ENCODE measurements at places on chromosomes 16 and 17. TPM values are rescaled to one million over a fixed set of nuclear protein-coding genes. Genes with fewer than 3 reads are reported as not detected.

Gene ZNF423
- 0.20 TPM for total RNA-seq

Gene CCL4L2
- total RNA-seq = not detected

Gene ALOX12B
- total RNA-seq = 0.34 TPM

GRCh38 chr17:27756467-27757371 is 43.6 kb downstream of the NOS2 start:
- H3K4me1 ChIP-seq = no peaks in the 10 kb centered on the region
- H3K4me3 ChIP-seq = no peak overlapping the region
- H3K27me3 ChIP-seq = no peaks in the 10 kb centered on the region
- H3K27ac ChIP-seq = no peak overlapping the region

DNA sequence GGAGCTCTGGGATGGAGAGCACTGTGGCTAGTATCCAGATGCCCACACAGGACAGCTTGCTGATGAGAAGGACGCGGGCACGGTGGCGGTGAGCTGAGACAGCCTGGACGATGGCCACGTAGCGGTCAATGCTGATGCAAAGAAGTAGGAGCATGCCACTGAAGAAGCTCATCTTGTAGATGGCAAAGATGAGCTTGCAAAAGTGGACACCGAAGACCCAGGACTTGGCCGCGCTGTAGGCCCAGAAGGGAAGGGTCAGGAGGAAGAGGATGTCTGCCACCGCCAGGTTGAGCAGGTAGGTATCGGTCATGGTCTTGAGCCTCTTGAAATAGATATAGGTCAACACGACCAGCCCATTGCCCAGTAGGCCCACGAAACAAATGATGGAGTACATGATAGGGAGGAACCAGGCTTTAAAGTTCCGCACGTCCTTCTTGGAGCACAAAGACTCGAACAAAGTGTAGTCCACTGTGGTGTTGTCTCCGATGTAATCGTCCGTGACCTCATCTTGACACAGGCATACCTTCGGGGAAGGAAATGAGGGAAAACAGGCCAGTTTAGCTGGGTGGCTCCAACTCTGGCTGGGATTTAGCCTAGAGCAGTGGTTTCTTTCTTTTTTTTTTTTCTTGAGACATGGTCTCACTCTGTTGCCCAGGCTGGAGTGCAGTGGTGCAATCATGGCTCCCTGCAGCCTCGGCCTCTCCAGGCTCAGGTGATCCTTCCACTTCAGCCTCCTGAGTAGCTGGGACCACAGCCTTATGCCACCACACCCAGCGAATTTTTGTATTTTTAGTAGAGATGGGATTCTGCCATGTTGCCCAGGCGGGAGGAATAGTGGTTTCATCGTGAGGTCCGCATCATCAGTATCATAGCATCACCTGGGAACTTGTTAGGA is 9.7 kb downstream of the CCR7 start:
- H3K4me1 ChIP-seq = peaks cover 39% of the 10 kb centered on the region
- DNase-seq = peak; percentile 36
- H3K27ac ChIP-seq = no peak overlapping the region
- no peaks in the 10 kb centered on the region for H3K27me3 ChIP-seq
- no peak overlapping the region for H3K4me3 ChIP-seq

DNA sequence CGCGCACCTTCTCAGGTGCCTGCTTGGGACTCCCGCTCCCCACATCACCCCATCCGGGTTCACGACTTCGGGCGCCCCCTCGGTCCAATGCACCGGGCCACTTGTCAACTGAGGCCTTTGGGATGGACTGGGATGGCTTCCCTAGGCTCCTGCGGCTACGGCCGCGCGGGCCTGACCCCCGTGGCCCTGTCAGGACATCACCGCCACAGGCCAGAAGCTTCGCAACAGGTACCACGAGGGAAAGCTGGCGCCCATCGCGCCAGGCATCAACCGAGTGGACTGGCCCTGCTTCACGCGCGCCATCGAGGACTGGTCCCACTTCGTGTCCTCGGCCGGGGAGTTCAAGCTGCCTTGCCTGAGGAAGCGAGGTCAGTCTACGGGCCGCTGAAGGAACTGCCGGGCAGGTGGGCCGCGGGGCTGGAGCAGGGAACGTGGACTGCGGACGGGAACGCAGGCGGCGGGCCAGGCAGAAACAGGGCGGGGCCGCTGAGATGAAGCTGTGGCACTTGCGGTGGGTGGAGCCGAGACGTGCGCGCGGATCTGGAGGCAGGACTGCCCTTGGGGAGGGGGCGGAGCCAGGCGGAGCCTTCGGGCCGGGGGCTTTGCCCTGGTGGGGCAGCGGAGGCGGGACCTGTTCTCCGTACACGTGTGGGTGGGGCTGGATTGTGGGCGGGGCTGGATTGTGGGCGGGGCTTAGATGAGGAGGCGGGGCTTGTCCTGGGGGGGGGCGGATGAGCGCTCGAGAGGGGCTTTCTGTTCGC is 13.7 kb upstream of the CNGB1 start:
- no peaks in the 10 kb centered on the region for H3K27me3 ChIP-seq
- H3K27ac ChIP-seq = no peak overlapping the region
- H3K4me3 ChIP-seq = no peak overlapping the region
- peaks cover 22% of the 10 kb centered on the region for H3K4me1 ChIP-seq

DNA sequence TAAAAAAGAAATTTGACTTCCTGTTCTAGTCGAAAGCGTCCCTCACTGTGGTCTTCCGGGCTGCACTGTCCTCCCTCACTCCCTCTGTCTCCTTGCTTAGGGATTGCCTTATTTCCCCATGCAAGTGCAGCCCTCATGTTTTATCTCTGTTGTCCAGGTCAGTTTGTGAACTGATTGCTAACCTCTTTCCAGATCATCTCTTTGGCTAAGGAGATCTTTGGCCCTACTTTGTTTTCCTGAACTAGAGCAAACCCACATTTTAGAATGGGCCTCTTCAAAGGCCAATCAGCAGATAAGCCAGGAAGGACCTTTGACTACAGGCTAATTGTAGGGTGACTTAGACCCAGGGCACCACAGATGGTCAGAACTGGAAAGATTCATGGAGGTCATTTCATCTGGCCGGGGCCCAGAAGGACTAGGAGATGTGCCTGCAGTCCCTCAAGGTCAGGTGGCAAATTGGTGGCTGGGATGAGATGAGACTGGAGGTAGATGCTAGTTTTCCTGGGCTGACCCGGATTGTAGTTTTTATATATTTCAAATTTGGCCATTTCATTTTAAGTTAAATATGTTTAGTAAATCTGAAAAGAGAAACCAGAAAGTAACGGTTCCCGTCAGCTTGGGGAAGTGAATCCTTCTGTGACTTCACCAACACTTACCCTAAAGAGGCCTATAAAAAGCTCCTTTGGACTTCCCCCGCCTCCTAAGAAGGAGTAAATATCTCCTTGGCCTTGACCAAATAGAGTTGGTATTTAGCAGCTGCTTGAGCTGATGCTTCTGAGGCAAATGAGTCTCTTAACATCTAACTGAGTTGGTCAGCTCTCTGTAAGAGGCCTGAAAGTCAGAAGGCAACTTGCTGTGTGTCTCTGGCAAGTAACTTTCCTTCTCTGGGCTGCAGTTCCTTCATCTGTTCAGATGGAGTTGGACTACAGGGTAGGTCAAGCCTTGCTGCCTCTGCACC is 6.2 kb upstream of the SLC25A19 start:
- peaks cover 18% of the 10 kb centered on the region for H3K4me1 ChIP-seq
- H3K4me3 ChIP-seq = no peak overlapping the region
- H3K27me3 ChIP-seq = no peaks in the 10 kb centered on the region
- peak overlapping the region; percentile 34 for H3K27ac ChIP-seq

Gene MT1G
- not detected for total RNA-seq

DNA sequence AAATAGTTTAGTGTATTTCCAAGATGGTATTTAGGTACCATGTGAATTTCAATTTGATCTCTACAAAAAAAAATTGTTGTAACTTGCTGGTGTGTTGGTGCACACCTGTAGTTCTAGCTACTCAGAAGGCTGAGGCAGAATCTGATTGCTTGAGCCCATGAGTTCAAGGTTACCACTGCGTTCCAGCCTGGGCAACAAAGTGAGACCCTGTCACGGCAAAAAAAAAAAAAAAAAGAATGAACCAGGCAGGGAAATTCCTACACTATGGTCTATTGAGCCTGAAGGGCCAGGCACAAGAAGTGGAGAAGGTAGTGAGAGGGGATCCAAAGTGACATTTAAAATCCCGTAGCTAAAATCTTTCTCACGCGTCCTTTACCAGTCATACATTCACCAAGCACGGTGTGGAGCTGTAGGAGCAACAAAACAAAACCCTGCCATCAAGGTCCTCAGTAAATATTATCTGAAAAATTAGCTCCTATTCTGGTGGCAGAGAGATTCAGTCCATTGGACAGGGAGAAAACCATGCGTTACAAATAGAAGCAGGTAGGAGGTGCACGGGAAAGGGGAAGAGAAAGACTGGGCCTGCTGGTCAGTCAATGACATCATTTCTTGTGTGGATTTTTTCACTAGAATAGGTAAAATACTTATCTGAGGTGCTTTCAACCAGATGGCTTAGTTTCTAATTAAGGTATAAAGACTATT is 27.3 kb downstream of the TXNDC11 start:
- no peak overlapping the region for H3K4me3 ChIP-seq
- no peak overlapping the region for H3K27ac ChIP-seq
- no peaks in the 10 kb centered on the region for H3K4me1 ChIP-seq
- H3K27me3 ChIP-seq = no peaks in the 10 kb centered on the region

DNA sequence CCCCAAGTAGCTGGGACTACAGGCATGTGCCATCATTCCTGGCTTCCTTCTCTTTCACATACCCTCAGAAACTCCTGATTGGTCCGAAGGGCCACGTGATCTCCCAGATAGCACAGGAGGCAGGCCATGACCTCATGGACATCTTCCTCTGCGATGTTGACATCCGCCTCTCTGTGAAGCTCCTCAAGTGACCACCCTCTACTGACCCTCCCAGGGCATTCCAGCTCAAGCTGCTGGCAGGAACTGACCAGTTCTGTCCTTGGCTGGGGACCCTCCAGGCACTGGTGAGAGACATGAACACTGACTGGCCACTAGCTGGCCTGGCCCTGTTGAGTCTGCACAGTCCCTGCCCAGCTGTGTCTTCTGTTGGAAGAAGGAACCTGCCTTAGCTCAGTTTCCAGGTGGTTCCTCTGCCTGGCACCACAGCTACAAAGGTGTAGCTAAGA is 5.6 kb downstream of the ERAL1 start:
- no peak overlapping the region for H3K4me3 ChIP-seq
- peaks cover 17% of the 10 kb centered on the region for H3K4me1 ChIP-seq
- H3K36me3 ChIP-seq = peaks cover 6% of the 10 kb centered on the region
- H3K27me3 ChIP-seq = no peaks in the 10 kb centered on the region

- DNase-seq = peak; percentile 95
- no peaks in the 10 kb centered on the region for H3K27me3 ChIP-seq
- H3K4me3 ChIP-seq = peak overlapping the region; percentile 49
Observed at GRCh38 chr16:30052671-30053372, 12.7 kb upstream of the ALDOA start.
